ENCODE measurements at places on chromosomes 11 and 22. TPM values are rescaled to one million over a fixed set of nuclear protein-coding genes. Genes with fewer than 3 reads are reported as not detected.

The ENTHD1 gene
- not detected for total RNA-seq

DNA sequence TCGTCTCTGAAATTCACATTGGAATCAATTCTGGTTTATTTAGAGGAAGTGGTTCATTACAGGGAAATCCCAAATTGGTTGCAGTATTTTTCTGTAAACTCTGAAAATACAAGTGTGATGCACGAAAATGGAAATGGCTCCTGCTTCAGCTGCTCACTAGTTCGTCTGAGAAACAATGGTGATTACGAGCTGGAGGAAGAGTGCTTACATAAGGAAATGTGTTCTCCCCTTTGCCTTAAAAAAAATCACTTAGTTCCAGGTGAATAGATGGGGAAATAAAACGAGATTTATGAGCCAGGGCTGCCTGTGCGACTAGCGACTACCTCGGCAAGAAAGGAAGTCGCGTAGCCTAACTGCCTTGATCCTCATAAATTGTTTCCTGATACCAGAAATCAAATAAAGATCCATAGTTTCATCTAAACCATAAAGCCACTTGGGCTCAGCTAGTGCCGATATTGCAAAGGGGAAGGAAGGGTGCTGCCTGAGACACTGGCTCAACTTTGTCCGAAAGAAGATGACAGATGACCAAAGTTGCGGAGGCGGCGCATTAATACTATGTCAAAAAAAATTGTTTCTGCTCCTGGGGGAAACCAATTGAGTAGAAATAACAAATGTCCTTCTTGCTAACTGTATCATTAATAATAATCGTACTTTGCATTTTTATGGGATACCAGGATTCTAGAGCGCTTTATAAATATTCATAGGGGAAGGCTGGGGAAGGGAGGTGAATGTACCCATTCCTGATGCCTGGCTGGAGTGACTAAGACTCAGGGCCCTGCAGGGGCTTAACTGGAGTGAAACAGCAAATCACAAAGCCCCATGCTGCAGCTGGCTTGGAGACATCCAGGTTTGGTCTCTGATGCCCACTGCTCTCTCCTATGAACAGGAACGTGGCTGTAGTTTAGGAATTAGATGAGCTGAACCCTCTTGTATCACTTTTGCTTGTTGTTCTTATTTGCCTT is 185.7 kb downstream of the BLID start:
- no peak for DNase-seq

GRCh38 chr11:794013-794765 is 3.9 kb downstream of the SLC25A22 start:
- no peak for DNase-seq

DNA sequence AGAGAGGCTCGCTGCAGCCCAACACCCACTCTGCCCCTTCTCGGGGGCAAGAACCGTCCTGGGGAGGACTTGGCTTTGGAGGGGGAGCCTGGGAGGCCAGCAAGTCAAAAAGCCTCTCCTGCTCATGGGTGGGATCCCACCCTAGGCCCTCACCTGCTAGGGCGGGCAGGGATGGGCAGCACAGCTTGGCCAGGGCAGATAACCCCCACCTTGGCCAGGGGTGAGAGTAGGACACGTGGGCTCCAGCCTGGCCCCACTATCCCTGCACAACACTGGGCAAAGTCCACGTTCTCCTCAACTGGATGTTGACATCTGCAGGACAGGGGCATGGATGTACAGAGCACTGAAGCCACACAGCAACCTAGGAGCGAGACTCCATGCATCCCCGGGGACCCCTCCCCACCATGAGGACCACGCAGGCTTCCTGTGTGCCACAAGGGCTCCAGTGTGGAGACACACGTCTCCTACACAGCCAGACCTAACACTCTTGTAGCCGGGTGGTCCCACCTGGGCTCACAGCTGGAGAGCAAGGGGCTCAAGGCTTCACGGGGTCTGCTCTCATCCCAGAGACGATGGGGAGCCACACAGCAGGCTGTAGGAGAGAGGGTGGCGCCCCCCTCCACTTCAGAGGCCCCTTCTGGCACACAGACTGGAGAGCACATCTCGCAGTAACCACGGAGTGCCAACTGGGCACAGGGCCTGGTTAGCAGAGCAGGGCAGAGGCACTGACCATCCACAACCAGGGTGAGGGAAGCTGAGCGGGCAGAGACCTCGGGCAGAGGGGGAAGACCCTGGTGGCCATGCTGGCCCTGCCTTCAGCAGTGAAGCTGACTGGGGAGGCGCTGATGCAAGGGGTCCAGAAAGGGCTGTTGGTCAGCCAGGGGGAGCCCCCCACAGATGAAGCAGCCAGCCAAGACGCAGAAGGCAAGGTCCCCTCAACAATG is 171.1 kb downstream of the CRYBB2 start:
- no peak for DNase-seq

DNA sequence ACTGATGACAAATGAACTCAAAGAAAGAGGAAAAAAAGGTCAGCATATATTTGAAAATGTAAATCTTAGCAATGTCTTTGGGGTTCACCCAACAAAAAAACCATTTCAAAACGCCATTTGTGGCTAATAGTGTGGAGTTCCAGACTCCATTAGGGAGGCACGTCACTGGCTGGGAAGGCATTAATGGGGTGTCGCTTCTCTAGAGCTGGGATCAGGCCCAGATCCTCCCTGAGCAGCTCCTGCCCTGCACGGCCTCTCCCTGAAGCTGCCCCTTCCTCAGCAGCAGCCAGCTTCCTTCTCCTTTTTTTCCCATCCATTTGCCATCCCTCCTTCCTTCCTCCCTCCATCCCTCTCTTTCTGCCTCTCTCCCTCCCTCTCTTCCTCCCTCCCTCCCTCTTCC is 98.8 kb upstream of the LMO1 start:
- no peak for DNase-seq

- no peak for DNase-seq
Observed at GRCh38 chr22:49950396-49950994, 10.1 kb upstream of the PIM3 start.
